ENCODE measurements at places on chromosomes 11 and 22.

DNA sequence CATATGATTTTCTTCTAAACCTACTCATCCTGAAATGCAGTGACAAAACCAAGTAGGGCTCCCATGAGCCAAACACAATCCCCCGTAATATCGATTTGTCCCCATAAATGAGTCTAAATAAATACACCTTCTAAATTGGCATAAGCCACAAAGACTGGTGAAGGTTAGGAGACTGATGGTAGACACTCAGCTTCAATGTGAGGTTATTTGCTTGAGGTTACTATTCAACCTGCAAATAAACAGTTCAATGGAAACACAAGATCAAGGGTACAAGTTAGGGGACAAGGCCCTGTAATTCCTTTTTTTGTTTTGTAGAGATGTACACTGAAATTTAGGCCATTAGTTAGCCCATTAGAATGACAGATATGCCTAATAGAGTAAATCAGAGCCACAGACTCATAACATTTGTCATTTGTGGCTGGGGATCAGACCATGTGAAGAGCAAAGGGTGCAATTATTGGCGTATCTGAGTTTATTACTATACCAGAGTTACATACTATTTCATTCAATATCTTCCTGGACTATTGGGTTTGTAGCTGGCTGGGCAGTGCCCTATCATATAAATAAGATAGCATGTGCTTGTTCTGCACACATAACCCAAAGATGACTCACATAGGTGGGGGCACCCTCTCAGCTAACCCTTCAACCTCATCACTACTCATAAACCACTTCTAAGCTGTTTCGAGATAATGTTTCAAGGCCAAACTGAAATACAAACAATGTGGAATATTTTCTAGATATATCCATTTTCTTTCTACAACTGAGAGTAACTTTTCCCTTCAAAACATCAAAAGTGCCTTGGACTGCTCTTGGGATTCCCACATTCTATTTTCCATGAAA is 695.3 kb downstream of the KCNA4 start:
- no peak for DNase-seq

DNA sequence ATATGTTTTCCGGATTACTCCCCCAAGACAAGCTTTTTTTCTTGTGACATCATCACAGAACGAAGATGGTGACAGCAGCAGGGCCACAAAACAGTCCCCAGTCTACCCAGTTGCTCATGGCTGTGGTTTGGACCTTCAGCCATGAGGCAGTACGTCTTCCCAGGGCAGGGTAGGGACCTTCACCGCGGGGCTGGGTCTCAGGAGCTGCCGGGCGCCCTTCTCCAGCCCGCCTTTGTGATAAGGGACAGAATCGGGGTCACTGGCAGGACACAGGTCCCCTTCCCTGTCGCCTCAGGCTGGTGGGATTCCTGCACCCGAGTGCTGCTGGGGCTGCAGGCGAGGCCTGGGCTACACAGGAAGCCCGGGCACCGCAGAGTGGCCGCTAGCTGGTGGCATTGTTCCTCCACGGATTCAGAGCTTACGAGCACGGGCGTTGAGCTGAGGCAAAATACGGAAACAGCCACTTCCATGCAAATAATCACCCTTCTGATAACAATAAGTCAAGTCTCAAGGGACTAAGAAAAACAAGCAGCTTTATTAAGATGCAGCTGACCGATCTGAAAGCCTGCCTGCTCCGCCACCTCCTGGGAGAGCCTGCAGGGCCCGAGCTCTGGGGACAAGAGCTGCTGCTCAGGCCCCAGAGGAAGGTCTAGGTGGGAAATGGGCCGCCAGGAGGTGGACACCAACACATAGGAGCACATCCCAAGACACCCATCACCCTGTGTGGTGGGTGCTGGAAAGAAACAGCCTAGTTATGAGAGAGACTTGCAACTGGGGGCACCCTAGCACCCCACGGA is 12.3 kb downstream of the TBX1 start:
- no peak for DNase-seq

- DNase-seq, result no peak
Observed at GRCh38 chr22:33562501-33562900, 357.8 kb downstream of the LARGE1 start.

DNA sequence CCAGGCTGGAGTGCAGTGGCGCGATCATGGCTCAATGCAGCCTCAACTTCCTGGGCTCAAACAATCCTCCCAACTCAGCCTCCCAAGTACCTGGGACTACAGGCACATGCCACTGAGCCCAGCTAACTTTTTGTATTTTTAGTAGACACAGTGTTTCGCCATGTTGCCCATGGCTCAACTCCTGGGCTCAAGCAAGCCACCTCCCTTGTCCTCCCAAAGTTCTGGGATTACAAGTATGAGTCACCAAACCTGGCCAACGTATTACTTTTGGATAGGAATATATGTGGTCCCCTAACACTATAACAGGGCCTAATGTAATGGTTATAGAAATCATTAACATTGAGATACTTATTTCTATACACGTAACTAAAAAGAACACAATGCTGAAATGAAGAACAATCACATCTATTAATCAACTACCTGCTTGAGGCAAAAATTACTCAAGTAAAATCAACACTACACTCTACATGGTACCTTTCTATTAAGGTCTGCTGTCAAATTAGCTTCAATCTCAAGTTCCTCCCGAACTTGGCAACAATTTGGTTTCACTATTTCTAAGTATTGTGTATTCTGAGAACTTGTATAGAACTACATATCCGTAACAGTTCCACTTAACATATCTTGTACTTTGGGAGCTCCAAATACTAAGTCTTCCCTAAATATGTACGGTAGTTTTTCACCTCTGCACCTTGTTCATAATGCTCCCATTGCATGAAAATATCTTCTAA is 124.9 kb downstream of the FCHSD2 start:
- DNase-seq, result no peak

- DNase-seq, result no peak
Observed at GRCh38 chr11:64892411-64892831, 14.0 kb upstream of the EHD1 start.

DNA sequence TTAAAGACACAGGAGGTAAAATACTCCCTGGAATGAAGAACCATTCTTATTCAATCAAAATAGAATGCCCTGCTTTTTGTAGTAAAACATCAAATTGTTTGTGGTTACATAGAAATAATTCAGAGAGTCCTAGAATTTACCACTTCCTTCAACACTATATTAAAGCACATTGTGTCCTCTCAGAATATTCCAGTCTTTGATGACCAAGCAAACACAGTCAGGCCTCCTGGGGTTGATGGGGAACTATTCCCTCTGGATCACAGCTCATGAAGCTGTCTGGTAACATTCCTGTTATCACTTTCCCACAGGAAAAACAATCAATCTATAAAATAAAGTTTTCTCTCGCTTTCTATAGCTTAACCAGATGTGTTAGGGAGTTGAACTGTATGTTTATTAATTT is 389.3 kb downstream of the KCNA4 start:
- DNase-seq, result no peak

DNA sequence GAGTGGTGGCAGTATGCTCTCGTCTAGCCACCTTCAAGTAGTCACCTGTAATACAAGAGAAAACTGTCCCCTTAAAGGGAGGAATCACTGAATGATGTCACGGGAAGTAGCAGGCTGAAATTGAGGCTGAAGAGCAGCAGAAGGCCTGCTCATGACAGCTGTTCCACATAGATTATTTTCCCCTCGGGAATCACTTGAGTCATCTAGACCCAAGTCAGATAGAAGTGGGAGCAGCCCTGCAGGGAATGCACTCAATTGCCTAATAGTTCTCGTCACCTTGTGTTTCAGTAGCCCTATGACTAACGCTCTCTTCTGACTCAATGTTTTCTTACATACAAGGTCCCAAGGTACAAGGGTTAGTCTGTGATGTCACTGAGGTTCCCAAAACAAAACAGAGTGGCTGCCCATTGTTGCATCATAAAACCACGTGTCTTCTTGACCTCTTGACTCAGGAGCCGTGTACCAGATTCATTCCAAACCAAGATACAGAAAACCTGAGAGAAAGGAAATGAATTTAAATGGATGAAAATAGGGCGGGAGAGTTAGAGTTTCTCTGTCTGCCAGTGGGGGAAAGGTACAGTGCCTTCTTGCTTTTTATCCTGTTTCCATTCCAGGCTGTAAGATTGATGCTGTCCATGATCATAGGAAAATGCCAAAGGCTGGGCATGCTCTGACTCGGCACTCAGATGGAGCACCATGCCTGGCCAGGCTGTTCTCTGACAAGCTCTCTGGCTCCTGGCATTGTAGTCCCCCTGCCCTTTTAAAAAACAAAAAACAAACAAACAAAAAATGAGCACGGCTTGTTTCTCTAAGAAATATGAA is 21.6 kb upstream of the C11orf96 start:
- DNase-seq, result no peak

GRCh38 chr11:90355200-90355599 is 132.4 kb upstream of the CHORDC1 start:
- DNase-seq, result no peak

GRCh38 chr11:92765965-92766371 is 203.5 kb upstream of the MTNR1B start:
- DNase-seq, result no peak

GRCh38 chr11:61160487-61161189 is 588 bp downstream of the VPS37C start:
- peak; percentile 38 for DNase-seq

GRCh38 chr11:134670961-134671370 is 258.9 kb upstream of the B3GAT1 start:
- DNase-seq, result no peak

DNA sequence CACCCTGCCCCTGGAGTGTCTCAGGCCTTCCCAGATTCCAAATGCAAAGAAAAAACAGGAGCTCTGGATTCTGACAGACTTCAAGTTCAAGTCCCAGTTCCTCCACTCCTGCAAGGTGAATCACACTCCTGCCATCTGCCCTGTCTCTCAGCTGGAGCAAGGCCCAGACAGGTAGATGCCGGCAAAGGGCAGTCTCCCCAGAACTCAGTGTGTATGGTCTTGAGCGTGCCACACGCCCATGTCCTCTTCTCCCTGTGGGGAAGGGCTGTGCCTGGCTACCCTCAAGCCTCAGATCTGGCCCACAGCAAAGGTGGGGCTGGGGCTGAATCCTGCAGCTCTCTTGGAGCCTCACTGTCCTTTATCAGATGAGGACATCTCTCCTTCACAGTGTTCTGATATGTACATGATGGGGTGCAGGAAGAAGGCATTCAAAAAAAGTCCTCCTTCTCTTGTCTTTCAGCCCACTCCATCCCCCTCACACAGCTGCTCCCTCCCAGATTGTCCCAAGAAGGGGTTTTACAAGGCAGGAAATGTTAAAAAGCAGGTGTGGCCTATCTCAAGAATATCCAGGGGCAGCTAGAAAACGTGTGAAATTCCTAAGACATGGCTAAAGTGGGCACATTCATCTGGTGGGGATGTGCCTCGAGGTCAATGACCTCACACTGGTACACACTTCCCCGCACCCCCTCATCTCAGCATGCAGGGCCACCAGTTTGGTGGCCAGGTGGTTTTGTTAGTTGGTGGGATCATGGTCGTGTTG is 27.7 kb upstream of the ARFGAP3 start:
- no peak for DNase-seq

GRCh38 chr11:114359342-114359741 is 41.0 kb downstream of the C11orf71 start:
- no peak for DNase-seq

DNA sequence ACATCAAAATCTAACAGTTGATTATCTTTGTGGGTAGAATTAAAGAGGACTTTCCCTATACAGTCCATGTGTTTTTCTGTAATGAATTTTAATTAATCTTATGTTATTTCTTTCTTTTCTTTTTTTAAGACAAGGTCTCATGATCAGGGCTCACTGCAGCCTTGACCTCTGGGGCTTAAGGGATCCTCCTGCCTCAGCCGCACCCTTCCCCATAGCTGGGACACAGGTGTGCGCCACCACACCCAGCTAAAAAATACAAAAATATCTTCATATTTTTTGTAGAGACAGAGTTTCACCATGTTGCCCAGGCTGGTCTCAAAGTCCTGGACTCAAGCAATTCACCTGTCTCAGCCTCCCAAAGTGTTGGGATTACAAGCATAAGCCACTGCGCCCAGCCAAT is 7.7 kb downstream of the RAB30 start:
- no peak for DNase-seq

- no peak for DNase-seq
Observed at GRCh38 chr11:68037411-68038225, 1.2 kb upstream of the TCIRG1 start.

GRCh38 chr11:130403271-130403804 is 25.1 kb downstream of the ADAMTS8 start:
- peak; percentile 52 for DNase-seq

GRCh38 chr22:40194656-40195055 is 16.9 kb downstream of the TNRC6B start:
- DNase-seq, result no peak

DNA sequence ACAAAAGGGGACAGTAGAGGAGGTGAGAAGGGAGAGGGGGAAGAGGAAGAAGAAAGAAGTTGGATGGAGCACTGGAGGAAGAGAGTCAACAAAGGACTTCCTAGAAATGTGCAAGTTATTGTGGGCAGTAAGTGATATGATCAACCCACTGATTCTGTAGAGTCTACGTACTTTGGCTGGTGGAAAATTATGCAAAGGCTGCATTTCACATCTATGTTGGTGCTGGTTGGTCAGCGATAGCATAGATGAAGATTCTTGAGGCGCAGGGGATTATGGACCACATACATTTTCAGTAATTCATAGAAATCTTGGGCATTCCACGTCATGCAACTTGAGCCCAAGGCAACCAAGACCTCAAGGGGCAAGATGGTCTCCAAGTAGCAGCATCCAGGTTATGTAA is 12.6 kb upstream of the BIRC3 start:
- DNase-seq, result no peak

- peak; percentile 71 for DNase-seq
Observed at GRCh38 chr11:65646958-65647701, 9.2 kb downstream of the SIPA1 start.

DNA sequence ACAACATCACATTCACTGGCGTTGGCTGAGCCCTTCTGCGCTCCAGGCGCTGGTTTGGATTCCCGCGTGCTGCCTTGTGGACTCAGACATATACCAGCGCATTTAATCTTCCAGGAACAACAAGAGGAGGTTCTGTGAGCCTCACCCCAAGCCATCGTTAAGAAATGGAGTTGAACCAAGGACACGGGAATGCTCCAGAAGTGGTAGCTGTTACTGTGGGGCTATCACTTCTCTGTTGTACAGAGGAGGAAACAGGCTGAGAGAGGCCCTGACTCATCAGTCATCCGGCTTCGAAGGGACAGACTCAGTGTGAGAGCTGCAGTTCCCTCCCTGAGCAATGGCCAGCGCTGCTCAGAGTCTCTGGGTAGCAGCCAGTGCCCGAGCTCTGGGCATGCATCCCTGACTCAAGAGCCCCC is 291.3 kb downstream of the TBC1D22A start:
- no peak for DNase-seq

- DNase-seq, result no peak
Observed at GRCh38 chr22:45497351-45498145, 5.1 kb upstream of the FBLN1 start.

DNA sequence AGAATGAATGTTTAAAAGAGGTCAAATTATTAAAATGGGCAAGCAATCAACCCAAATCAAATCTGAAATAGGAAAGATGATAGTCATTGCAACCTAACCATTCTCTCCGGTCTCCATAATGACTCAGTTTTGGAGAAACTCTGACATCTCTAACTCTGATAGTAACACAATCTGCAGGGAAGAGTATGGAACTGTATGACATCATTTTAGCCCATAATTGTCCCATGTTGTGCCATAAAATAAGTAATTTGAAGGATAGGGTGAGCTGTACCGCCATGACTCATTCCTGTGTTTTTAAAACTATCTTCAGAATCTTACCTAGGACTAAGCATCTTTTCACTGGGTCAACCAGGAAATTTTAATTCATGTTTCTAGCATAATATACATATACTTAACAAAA is 350.8 kb downstream of the DLG2 start:
- DNase-seq, result no peak
